ENCODE measurements at places on chromosomes 13 and 19. TPM values are rescaled to one million over a fixed set of nuclear protein-coding genes. Genes with fewer than 3 reads are reported as not detected.

- DNase-seq = no peak
Measured at GRCh38 chr19:2308114-2308556, at the start of gene LINGO3. Gene LINGO3, minus strand, starts transcription at chr19:2308154. Its CDS starts 16,378 bp downstream, at chr19:2291776.

GRCh38 chr13:98768522-98768921, 16.1 kb upstream of the SLC15A1 start:
- DNase-seq = no peak

DNA sequence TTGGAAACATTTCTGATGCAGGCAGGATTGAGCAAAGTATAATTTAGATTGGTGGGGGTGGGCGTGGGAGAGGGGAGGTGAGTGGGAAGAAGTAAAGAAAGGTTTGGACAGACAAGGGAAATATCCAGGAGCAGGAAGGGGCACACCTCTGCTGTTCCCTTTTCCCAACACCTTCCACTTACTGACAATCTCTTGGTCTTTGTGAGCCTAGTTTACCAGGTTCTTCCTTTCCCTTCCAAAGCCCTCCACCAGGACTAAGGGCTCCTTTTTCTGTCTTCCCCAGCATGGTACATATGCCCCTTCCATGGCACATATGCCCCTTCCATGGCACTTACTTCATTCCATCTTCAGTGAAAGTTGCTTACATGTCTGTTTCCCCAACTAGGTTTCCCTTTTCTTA, 6.2 kb upstream of the THSD1 start:
- no peak for DNase-seq

LILRA1 gene
- not detected for total RNA-seq

DNA sequence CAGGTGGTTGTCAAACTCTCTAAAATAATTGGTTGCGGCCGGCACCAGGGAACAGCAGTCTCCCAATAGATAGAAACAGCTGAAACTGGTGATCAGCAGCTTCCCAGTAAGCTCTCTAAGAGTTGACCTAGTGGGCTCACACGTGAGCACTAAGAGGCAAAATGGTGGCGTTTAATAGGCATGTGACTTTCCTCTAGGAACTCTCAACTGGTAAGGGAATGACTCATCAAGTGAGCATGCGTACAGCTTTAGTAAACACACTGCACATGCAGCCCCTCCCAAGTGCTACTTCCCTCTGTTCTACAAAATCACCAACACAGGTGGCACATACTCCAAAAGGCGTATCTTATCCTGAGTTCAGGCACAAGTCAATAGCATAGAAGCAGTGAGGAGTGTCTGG, 41.7 kb downstream of the TNFSF11 start:
- peak; percentile 18 for DNase-seq

- no peak for DNase-seq
Measured at GRCh38 chr13:41944635-41945397, 16.1 kb downstream of the VWA8 start.

GRCh38 chr13:95185851-95186250, 115.4 kb downstream of the ABCC4 start:
- DNase-seq = no peak

GRCh38 chr13:99307648-99308339, 595 bp upstream of the GPR183 start:
- peak; percentile 83 for DNase-seq

DNA sequence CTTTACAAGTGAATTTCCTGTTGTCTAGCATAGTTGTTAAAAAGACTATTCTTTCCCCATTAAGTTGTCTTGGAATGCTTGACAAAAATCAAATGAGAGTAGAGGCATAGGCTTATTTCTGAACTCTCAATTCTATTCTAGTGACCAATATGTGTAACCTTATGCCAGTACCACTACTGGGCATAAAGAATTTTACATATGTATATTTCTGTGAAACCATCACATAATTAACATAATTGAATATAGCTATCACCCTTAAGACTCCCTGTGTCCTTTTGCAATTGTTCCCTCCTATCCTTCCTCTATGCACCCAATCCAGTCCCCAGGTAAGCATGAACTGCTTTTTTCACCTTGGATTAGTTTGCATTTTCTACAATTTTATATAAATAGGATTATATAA, 165.0 kb downstream of the DNAJC3 start:
- no peak for DNase-seq

DNA sequence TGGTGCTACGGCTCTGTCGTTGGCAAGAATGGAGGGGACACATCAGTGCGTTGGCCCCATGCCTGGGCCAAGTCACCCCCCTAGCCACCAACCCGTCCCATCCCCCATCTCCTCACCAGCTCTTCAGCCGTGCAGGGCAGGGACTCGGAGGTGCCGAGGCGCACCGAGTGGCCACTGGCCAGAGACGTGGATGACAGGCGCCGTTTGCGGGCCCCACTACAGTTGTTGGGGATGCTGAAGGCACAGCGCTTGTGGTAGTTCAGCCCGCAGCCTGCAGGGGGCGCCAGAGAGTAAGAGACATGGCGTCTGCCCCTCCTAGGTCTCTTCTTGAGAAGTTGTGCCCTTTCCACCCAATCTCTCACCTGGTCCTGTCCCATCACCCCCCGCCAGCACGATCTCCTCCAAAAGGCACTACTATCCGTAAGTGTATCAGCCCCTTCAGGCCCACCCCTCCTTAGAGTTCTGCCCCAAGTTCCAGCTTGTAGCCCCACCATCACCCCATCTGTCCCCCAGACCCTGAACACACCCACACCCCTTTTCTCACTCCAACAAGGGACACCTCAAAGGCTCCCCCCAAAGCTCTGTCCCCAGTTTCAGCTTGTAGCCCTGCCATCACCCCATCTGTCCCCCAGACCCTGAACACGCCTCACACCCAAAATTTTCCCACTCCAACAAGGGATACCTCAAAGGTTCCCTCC, 12.4 kb downstream of the PRKD2 start:
- no peak for DNase-seq

SLC1A6 gene
- total RNA-seq = not detected

GRCh38 chr13:42225051-42225450, 46.9 kb upstream of the AKAP11 start:
- DNase-seq = no peak

LINGO3 gene
- total RNA-seq = not detected

DNA sequence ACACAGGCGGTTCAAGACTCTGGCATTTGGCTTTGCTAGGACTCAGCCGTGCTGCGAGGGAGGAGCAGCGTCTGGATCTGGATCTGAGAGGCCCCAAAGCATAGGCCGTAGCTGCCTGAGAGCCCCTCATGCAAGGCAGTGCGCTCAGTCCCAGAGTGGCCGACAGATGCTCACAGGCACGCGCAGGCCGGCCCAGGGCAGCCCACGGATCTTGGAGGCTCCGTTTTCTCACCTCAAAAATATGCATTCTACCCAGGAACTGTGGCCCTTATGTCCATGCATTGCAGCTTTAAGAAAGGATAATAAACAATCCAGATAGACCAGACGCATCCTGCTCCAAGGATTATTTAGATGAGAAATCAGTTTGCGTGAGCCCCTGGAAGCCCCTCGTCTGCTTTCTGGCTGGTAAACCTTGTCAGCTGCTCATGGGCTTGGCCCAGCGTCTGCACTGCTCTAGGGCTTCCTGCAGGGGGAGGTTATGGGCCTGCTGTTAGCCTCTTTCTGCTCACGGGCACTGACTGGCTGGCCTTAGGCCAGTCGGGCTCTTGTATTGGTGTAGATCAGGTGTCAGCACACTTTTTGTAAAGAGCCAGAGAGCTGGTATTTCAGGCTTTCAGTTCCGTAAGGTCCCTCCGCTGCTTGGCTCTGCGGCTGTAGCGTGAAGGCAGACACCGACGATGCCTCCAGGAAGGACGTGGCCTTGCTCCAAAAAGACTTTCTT, 24.2 kb downstream of the TEX29 start:
- DNase-seq = peak; percentile 92

- DNase-seq = peak; percentile 30
Measured at GRCh38 chr19:7550987-7551761, 15.7 kb downstream of the PNPLA6 start.

DNA sequence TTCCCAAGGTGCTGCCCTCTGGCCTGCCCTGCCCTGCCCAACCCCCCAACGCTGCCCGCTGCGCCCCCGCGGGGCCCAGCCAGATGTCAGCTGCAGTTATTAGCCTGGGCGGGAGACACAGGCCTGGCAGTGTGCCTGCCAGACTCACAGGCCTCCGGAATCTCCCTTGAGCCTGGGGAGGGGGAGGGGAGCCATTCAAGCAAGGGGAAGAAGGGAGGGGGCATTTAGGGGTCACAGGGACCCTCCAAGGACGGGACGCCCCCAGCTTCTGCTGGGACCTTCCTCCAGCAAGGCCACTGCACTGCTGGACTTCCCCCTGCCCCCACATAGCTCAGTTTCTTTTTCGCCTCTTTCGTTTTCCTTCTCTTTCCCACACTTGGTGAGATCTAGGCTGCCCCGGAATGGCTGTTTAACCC, 2.6 kb upstream of the JUNB start:
- peak; percentile 75 for DNase-seq

DNA sequence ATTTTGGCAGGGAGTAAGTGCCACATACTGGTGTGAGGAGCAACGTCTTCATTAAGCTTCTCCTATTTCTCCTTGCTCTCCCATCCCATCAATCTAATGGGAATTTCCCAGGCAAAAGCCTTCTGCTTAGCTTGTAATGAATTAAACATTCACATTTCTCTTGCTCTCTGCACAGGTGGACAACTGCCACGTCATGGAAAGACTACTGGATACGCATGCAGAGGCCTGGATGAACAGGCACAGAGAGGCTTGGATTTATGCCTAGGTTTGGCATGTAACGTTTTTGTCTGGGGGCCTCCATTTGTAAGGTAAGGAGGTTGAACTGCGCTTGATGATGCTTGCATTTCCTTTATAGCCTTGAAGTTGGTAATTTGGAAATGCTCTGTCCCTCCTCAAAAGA, 374.8 kb downstream of the KLF12 start:
- DNase-seq = no peak

DNA sequence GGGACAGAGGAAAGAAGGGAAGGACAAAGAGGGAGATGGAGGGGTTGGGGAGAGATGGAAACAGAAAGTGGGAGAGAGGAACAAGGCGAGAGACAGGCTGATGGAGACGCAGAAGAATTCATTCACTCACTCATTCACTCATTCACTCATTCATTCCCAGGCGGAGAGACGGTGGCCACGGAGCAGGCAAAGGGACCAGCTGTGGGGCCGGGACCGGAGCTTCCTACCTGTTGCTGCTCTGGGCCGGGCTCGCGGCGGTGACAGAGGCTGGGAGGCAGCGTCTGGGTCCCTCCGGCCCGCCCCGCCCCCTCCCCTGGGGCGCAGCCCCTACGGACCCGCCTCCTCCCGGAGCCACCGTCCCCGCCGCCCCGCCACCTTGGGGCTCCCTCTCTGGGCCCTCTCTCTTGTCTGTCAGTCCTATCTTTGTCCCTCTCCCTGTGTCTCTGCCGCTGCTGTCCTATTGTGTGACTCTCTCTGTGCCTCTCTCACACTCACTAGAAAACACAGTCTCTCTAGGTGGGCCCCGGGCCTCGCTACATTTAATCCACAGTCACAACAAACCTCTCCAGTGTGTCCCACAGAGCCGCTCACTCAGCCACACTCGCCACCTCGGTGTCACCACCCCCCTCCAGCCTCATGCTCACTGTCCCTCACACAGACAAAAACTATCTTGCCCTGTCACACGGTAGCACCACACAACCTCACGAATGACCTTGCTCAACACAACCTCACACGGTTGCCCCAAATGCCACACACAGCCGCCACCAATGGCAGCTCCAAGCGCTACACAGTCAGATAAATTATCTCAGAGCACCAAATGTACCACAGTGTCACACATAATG, at the start of gene GNG8:
TSS of gene GNG8 (minus strand) at position 283 of the 842 bp plus-strand sequence. CDS start 1,520 bp downstream, outside the sequence.
- DNase-seq = no peak
